Heart left ventricle (tissue), 16 donors: ENCODE measurements at places on chromosomes 6 and 20.
A peak's percentile ranks its signal among the peaks of the same experiment; 100 is the strongest.

DNA sequence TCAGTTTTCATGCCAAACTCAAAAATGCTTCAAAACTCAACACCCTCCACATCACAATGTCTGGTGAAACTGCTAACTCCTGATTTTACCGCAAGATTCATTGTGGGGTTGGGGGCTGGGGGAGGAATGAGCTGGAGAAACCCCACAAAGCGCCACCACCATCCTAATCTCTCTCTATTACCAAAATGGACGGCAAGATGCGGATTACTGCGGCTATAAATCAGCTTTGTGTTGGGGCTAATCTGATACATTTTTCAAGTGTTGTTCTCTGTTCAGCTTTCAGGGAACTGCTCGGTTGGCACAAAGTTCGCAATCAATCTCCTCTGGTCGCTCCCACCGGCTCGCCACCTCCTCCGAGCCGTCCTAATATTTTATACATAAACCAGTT lies 83.7 kb downstream of the TMEM242 start:
- H3K27ac ChIP-seq: no peak overlapping the region
- no peaks in the 10 kb centered on the region for H3K36me3 ChIP-seq
- H3K27me3 ChIP-seq: no peaks in the 10 kb centered on the region
- peak overlapping the region; percentile 46 for H3K4me3 ChIP-seq
- H3K4me1 ChIP-seq: peaks cover 17% of the 10 kb centered on the region

GRCh38 chr6:13194852-13195251 lies 133.5 kb downstream of the TBC1D7 start:
- peak; percentile 40 for DNase-seq
- no peak overlapping the region for H3K27ac ChIP-seq
- peaks cover 8% of the 10 kb centered on the region for H3K4me1 ChIP-seq
- no peak overlapping the region for H3K4me3 ChIP-seq
- no peaks in the 10 kb centered on the region for H3K27me3 ChIP-seq
- no peaks in the 10 kb centered on the region for H3K36me3 ChIP-seq

DNA sequence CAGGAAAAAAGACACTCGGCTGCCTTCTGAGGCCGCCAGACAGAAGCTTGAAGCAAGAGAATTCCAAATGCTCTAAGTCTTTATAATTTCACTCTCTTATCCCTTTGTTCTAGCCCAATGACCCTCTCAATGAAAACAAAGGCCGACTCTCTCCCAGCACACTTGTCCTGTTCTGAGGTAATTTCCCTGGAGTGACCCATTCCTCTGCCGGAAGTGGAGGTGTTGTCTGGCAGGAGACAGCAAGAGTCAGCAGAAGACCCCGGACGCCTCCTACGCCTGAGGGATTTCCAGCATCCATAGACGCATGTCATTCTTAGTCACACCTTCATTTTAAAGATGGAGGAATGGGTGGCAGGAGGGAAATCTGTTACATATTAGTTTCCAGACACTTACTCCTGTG lies 110.3 kb downstream of the SOD2 start:
- DNase-seq: no peak
- no peak overlapping the region for H3K27ac ChIP-seq
- H3K27me3 ChIP-seq: no peaks in the 10 kb centered on the region

DNA sequence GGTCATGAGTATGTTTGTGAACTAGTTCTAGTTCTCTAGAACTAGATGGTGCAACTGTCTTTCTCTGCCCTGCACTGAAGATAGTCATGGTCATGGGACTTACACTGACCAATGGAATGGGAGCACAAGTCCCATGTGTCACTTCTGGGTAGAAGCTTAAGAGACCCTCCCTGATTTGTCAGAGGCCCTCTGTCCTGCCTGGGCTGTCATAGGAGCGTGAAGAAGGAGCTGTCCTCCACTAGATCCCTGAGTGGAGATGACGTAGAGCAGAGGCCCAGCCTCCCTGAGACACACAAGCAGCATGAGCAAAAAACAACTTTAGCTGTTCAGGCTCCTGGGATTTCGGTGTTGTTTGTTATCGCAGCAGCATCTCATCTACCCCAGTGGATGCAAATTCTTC lies 514.5 kb downstream of the PREX1 start:
- H3K27me3 ChIP-seq: no peaks in the 10 kb centered on the region
- H3K4me3 ChIP-seq: no peak overlapping the region
- H3K36me3 ChIP-seq: no peaks in the 10 kb centered on the region
- no peak overlapping the region for H3K27ac ChIP-seq
- DNase-seq: no peak
- H3K4me1 ChIP-seq: no peaks in the 10 kb centered on the region
